Fibroblast of skin of scalp (primary cell): ENCODE measurements at places on chromosomes 6 and 20.

- peak; percentile 77 for DNase-seq
Measured at GRCh38 chr6:53441761-53442160, 93.0 kb upstream of the ELOVL5 start.

GRCh38 chr6:17268114-17268513 lies 13.0 kb upstream of the RBM24 start:
- peak; percentile 19 for DNase-seq

- DNase-seq, result no peak
Measured at GRCh38 chr6:81756690-81757089, 4.2 kb upstream of the TENT5A start.

DNA sequence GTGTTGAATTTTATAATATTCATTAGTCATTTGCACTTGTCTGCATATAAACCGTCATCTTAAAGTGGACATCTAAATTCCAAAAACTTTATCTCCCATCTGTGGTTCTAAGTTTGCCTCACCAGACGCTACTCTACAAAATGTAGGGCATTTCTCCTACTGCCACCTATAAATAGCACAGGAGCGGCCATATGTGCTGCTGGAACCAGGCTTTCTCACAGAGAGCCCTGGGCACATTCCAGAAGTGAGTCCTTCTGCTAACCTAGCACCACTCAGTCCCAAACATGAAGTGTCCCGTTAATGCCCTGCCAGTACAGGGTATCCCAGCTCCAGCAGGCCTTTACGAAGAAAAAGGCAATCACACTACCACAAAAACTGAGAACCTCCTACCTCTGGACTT lies 153.7 kb downstream of the TMEM242 start:
- DNase-seq, result no peak

DNA sequence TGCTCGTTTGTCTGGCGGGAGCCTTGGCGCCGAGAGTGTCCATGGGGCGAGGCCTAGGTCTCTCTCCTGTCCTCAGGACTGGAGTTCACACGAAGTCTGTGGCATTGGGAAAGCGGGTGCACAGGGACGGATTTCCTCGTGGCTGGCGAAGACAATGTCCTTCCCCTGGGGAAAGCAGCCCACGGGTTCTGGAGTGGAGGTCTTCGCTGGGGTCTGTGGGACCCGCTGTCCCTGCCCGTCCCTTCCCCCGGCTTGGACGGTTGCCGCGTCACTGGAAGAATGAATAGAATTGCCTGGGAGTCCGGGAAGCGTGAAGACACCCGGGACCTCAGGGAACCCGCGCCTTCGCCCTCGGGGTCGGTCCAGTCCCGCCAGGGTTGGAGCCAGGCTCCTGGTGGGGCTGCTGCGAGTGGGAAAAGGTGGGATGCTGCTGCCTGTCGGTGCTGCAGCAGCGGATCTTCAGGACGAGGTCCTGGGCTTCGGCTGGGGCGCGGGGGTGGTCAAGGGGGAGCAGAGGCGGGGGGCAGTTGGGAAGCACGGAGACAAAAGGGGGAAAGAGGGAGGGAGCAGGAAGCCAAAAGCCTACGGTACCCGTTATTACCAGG lies 441.8 kb upstream of the DEFB115 start:
- DNase-seq, result no peak

DNA sequence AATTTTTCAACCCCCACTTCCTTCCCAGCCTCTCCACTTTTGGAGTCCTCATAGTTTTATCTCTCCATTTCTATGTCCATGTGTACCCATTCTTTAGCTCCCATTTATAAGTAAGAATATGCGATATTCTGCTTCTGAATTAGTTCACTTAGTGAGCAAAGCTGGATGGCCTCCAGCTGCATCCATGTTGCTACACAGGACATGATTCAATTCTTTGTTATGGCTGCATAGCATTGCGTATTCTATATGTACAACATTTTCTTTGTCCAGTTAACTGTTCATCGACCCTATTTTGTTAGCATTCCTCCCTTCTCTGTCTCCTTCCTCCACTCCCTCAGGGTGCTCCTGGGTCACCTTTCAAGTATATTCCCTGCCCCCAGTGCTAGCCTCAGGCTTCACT lies 210.0 kb upstream of the SSTR4 start:
- DNase-seq, result peak; percentile 54

DNA sequence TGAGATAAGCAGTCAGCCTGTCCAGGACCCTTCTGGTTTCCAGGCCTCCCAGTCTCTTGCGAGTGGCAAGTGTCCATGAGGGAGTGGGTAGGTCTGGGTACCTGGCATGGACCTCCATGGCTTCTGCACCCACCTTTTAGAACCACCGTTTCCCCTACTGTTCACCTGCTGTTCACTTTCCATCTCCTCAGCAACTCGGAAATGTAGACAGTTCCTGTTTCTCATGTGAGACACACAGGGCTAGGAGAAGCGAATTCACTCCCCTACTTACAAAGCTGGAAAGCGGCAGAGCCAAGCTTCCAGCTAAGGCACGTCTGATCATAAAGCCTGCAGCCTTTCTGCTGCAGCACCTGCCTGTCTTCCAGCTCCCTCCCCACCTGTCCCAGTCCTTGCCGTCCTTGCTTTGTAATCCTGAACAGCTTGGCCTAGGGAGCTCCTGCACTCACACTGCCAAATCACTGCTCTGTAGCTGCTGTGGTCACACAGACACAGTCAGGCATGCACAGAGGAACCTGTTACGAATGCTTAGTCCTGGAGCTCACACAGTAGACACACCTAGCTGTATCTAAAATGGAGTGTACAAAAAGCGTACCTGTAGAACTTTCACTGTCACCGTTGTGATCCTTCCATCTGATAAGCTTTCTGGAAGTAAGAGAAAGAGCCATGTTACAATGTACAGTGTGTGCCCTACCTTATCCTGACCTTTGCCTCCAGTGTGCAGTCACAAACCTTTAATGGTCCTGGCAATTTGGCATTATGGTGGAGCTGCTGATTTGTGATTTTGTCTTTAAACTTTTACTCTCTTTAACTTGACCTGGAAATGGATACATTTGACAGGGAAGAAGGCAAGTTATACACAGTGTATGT lies 294.1 kb downstream of the NRN1 start:
- DNase-seq, result no peak

- DNase-seq, result no peak
Measured at GRCh38 chr20:45886590-45887345, 654 bp downstream of the SPATA25 start.

DNA sequence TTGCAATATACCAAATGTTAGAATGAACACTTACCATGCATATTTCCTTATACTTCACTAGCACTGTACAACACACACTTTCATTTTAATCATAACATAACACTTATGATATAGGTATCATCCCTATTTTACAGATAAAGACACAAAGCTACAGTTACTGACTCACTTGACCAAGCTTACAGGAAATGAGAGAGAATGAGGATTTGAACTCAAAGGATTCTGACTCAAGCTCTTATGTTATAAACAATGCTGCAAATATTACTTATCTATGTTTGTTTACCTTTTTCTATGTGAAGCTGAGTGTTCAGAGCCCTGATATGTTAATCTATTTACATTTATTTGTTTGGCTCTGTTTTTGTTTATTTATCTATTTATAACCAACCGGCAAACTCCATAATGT lies 245.4 kb downstream of the PTPRK start:
- DNase-seq, result no peak

GRCh38 chr20:35467339-35468224 lies 12.2 kb downstream of the CEP250 start:
- DNase-seq, result peak; percentile 26

GRCh38 chr6:160950507-160950906 lies 41.1 kb upstream of the MAP3K4 start:
- DNase-seq, result peak; percentile 24

- DNase-seq, result no peak
Measured at GRCh38 chr6:88493717-88494116, 327.6 kb upstream of the CNR1 start.

DNA sequence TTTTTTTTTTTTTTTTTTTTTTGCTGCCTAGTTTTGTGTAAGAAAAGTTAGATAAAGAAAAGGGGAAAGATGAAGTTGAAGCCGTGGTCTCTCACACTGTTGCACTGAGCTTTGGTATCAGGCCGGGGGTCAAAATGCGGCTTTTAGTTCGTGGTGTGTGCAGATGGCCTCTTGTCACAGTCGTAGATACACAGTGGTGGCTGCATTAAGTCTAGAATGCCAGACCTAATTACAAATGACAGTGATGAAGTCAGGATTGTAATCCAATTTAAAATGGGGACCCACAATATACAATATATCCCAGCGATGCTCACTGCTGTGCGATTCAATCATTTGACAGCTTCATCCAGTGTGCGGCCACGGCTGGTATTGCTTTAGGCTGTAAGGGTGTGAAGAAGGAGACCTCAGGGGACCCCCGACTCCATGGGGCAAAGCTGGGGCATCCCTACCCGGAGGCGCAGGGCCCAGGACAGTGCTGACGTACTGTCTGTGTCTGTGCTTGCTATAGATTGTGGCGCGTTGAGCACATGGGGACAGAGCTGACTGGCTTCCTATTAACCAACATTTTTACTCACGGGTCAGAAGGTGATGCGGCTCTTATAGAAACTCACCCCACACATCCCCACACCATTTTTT lies 210.0 kb upstream of the SOX4 start:
- DNase-seq, result no peak

- DNase-seq, result peak; percentile 68
Measured at GRCh38 chr20:325889-326644, 715 bp downstream of the SOX12 start.

- DNase-seq, result peak; percentile 40
Measured at GRCh38 chr20:23245553-23246181, 104.9 kb upstream of the NXT1 start.

- no peak for DNase-seq
Measured at GRCh38 chr20:38147163-38147562, 17.9 kb downstream of the TGM2 start.

- DNase-seq, result no peak
Measured at GRCh38 chr20:62819494-62820174, 2.8 kb downstream of the COL9A3 start.

DNA sequence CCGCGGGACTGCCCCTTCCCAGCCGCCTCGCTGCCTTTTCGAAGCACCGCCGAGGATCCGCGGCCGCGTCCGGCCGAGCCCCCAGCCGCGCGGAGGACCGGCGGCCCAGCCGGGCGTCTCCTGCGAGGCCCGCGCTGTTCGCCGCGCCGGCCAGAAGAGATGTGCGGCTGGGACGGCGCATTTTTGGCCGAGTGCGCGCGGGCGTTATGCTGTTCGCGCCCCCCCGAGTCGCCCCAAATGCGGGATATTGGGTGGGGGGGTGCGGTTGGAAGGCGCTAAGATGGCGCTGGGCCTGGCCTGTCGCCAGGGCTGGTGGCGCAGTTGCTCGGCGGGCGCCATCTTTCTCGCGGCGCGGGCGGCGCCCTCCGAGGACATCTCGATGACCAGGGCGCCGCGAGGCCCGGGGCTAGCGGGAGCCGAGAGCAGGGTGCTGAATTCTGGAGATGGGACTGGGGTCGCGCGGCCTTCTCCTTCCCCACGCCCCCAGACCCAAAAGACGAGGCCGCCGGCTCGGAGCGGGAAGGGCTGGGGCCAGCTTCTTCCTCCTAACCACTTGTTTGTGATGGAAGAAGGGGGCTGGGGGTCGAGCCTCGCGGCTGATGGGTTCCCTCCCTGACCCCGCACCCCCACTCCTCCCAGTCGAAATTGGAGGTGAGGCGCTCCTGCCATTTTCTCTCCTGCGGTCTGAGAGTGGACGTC lies 1.5 kb downstream of the BICRAL start:
- DNase-seq, result peak; percentile 81

DNA sequence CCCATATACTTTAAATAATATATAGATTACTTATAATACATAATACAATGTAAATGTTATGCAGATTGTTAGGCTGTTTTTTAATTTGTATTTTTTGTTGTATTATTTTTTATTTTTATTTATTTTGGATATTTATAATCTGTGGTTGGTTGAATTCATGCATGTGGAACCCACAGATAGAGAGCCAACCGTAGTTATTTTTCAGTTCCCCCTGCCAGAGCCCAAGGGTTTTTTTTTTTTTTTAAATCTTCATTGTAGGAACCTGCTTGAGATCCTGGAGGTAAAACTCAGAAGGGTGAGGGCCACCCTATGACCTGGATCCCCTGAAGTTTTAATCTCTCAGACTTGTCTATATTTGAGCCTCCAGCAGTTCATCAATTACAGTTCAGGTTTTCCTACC lies 133.2 kb downstream of the B3GAT2 start:
- DNase-seq, result no peak

GRCh38 chr6:69881322-69882151 lies 15.2 kb downstream of the COL19A1 start:
- DNase-seq, result no peak

GRCh38 chr6:150831577-150831976 lies 33.9 kb upstream of the MTHFD1L start:
- no peak for DNase-seq

- DNase-seq, result peak; percentile 12
Measured at GRCh38 chr6:157724138-157724820, 98.8 kb upstream of the SNX9 start.

DNA sequence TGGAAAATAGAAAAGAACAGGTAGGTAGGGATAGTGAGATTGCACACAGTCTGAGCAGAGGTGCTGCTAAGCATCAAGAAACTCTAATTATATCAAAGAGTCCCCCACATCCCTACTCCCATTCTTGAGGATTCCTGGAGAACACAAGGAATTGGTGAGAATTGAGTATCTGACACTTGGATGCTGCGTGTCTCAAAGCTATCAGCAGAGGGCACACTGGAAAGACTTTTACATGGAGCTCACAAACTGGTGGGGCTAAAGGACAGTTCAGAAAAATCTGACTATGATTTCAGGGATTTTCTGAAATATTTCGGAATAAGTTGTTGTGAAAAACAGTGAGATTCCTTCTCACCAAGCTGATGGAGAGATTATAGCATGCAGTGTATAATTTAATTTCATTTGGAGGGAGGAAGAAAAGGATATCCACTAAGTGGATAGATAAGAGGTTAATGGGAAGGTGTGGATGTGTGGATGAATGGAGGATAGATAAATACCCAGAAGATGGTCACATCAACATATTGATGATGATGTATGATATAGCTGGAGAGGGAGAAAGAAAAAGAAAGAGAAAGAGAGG lies 215.4 kb upstream of the DEFB112 start:
- DNase-seq, result peak; percentile 19

GRCh38 chr20:41169791-41170351 lies 32.5 kb downstream of the PLCG1 start:
- peak; percentile 38 for DNase-seq

GRCh38 chr6:154508573-154509375 lies 1.7 kb downstream of the CNKSR3 start:
- DNase-seq, result no peak

GRCh38 chr6:109891924-109892323 lies 86.2 kb upstream of the GPR6 start:
- no peak for DNase-seq

DNA sequence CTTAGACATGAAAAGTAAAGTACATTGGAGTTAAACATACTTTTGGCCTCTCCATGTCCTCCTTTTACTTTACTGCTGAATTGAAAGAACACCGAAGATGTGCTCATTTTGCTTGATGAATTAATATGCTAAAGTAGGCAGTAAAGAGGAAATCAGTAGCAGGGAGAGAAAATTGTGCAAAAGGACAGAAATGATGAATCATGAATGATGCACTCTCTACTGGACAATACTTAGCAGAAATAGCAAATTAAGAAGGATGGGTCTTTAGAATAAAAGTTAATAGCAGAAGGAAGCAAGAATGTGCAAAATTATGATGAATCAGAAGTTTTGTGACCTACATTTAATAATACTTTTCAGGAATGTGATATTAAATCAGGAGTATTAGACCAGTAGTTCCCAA lies 8.4 kb upstream of the SPINT3 start:
- DNase-seq, result no peak
